ENCODE measurements at places on chromosomes 7 and 10.

DNA sequence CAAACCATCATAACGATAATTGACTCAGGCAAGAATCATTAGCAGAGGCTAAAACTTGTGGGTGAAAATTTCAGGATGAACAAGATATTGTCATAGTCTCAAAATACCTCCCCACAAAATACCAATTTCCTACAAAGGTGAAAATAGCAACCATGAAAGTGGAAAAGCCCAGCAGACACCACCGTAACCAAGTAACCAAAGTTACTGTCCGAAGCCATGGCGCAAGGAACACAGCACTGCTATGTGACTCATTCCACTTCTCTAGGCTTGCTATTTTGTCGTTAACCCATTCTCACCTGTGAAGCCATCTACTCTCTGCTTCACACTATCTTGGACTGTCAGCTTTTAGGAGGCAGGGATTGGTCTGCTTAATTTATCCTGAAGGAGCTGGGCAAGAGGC is 113.8 kb upstream of the CACUL1 start:
- H3K27me3 ChIP-seq = peaks cover 12% of the 10 kb centered on the region
- no peak overlapping the region for H3K27ac ChIP-seq
- no peaks in the 10 kb centered on the region for H3K36me3 ChIP-seq
- DNase-seq = no peak
- H3K4me3 ChIP-seq = no peak overlapping the region
- no peaks in the 10 kb centered on the region for H3K4me1 ChIP-seq

GRCh38 chr10:14162061-14162460 is 168.7 kb downstream of the FRMD4A start:
- H3K36me3 ChIP-seq = no peaks in the 10 kb centered on the region
- H3K4me3 ChIP-seq = no peak overlapping the region
- H3K27me3 ChIP-seq = peaks cover 30% of the 10 kb centered on the region
- H3K4me1 ChIP-seq = no peaks in the 10 kb centered on the region

DNA sequence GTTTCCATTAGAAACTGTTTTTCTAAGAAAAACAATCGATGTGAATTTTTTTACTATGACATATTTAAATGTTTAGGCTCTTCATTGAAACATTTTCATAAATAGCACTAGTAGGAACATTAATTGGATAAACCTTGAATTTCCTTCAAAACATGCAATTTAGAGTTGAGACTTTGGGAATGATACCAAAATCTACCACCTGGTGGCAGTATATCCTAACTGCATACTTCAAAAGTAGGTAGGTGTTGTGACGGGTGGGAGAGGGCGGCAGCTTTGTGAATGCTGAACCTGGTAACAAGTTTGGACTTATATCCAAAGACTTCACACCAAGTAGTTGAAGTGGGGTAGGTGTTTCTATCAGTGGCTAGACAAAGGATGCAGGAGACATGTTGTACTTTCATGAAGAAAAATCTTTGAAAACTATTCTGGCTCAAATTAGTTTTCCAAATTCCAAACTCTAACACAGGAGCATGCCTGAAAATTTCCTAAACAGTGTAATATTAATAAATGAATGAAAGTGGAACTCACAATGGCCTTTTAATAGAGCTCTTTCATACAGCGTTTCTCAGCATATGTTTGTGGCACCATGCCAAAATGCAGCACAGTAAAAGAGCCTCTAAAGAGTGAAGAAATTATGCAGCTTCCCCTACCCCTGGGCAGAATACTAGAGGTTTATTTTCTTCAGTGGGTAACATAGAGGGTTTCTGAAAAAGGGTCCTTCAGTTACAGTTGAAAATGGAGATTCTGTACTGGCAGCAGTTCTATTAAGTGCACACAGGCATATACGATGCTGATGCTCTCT is 201.0 kb upstream of the TPK1 start:
- H3K36me3 ChIP-seq = no peaks in the 10 kb centered on the region
- DNase-seq = peak; percentile 44
- H3K4me3 ChIP-seq = no peak overlapping the region

DNA sequence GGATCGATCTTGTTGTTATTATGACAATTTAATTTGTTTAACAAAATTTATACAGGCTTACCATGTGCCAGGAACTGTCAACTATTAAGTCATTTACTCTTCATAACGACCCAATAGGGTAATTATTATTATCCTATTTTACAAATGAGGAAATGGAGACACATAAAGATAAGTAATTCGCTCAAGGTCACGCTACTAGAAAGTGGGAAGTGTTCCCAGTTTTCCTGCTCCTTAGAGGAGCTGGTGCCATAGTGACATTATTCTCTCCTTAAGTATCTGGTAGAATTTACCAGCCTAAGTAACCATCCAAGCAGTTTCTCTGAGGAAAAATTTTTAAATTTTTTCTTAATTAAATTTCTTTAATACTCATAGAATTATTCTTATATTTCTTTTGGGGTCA is 360.9 kb upstream of the RNF32 start:
- H3K4me1 ChIP-seq = no peaks in the 10 kb centered on the region
- no peaks in the 10 kb centered on the region for H3K36me3 ChIP-seq
- H3K27me3 ChIP-seq = no peaks in the 10 kb centered on the region
- H3K27ac ChIP-seq = no peak overlapping the region
- no peak for DNase-seq
- H3K4me3 ChIP-seq = no peak overlapping the region

DNA sequence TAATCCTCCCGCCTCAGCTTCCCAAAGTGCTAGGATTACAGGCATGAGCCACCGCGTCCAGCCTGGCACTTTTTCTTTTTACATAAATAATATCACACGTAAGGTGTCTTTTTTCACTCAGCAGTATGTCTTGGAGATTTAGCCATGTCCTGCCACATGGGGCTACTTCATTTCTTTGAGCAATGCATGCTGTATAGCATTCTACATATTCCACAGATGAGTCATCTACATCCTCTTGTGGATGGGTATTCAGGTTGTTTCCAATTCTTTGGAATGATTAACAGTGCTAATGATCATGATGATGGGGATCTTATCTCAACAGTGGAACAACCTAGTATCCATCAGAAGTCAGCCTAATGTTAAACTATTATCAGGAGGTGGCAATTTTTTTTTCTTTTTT is 50.8 kb downstream of the ZNF503 start:
- H3K36me3 ChIP-seq = no peaks in the 10 kb centered on the region
- peaks cover 4% of the 10 kb centered on the region for H3K27me3 ChIP-seq
- no peak overlapping the region for H3K27ac ChIP-seq
- no peak overlapping the region for H3K4me3 ChIP-seq
- H3K4me1 ChIP-seq = no peaks in the 10 kb centered on the region

- no peaks in the 10 kb centered on the region for H3K36me3 ChIP-seq
- H3K27ac ChIP-seq = no peak overlapping the region
- DNase-seq = no peak
- H3K27me3 ChIP-seq = no peaks in the 10 kb centered on the region
- no peak overlapping the region for H3K4me3 ChIP-seq
- peaks cover 21% of the 10 kb centered on the region for H3K4me1 ChIP-seq
Observed at GRCh38 chr10:103064956-103065355, 128.1 kb downstream of the NT5C2 start.
